ENCODE measurements at places on chromosomes 16 and 17. TPM values are rescaled to one million over a fixed set of nuclear protein-coding genes. Genes with fewer than 3 reads are reported as not detected.

Gene RNF222
- not detected for total RNA-seq

Gene FBXW10
- under 0.01 TPM for total RNA-seq

Gene TNFRSF13B
- not detected for total RNA-seq

Gene TMEM92
- total RNA-seq = not detected

Gene PIPOX
- total RNA-seq = 2.7 TPM

Gene CDC6
- 20.2 TPM for total RNA-seq

Gene AXIN2
- 6.5 TPM for total RNA-seq

Gene DNAAF8
- 1.1 TPM for total RNA-seq

Gene DCXR
- 43.1 TPM for total RNA-seq

Gene MSLN
- total RNA-seq = not detected

Gene RND2
- 0.12 TPM for total RNA-seq

Gene PYY
- total RNA-seq = not detected

Gene LITAFD
- total RNA-seq = not detected

Gene TBC1D3I
- not detected for total RNA-seq

Gene CX3CL1
- total RNA-seq = 7.7 TPM

Gene SMIM5
- not detected for total RNA-seq

Gene CDR2
- 50.2 TPM for total RNA-seq

Gene ZSCAN10
- not detected for total RNA-seq

Gene CCL16
- total RNA-seq = not detected

Gene TNFRSF12A
- 335 TPM for total RNA-seq

Gene CNTD1
- 0.13 TPM for total RNA-seq

Gene FASN
- 118 TPM for total RNA-seq

Gene KRTAP3-2
- total RNA-seq = not detected

Gene TSPAN10
- 0.81 TPM for total RNA-seq

Gene CPHXL2
- total RNA-seq = not detected
